ENCODE measurements at places on chromosomes 4 and X. TPM values are rescaled to one million over a fixed set of nuclear protein-coding genes. Genes with fewer than 3 reads are reported as not detected.
A peak's percentile ranks its signal among the peaks of the same experiment; 100 is the strongest.

GRCh38 chr4:138035781-138036258 is 206.3 kb downstream of the SLC7A11 start:
- DNase-seq = no peak

- no peak for DNase-seq
Measured at GRCh38 chrX:29145316-29145715, 558.1 kb downstream of the IL1RAPL1 start.

DNA sequence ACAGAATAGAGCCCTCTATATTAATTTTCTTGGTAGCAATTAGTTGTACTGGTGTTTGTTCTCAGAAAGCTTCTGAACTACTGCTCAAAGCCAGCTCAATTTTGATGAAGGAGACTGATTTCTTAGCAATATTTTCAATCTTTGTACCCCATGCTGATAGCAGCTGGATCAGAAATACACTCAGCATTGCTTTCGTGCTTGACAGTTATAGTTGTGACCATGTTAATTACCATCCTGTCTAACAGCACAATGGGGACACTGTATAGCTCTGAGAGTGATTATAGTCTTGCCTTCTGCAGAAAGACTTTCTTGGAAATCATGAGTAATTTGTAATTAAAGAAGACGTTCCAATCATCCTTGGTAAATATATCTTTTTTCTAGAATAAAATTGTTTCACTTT is 79.7 kb upstream of the GNPDA2 start:
- no peak for DNase-seq

DNA sequence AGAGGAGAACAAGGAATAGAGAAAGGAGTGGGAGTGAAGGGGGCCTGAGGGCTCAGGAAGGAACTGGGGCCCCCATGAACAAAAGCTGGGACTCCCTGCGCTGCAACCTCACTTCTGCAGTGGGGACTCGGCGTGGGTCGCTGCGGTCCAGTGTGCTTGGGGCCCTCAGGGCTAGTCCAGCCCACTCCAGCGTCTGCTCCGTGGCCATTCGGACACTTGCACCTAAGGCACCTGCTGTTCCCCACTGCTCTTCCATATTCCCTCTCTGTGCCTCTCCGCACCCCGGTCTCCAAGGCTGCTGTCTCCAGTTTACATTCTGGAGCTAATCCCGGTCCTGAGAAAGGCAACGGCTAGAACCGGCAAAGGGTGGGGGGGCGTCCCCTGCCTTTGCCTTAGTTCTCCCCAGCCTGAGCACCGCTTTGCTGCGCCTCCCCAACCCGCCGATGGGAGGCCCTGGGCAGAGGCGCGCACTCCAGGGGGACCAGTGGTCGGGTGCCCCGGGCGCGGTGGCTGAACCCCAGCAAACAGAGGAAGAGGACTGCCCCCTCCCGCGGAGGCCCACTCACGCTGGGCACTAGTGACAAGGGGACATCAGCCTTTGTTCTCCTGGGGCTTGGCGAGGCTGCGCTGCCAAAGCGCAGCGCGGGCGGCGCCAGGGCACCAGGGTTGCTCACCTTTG is 327.7 kb upstream of the F9 start:
- DNase-seq = peak; percentile 83

GRCh38 chr4:186939766-186940165 is 216.1 kb upstream of the FAT1 start:
- DNase-seq = no peak

DNA sequence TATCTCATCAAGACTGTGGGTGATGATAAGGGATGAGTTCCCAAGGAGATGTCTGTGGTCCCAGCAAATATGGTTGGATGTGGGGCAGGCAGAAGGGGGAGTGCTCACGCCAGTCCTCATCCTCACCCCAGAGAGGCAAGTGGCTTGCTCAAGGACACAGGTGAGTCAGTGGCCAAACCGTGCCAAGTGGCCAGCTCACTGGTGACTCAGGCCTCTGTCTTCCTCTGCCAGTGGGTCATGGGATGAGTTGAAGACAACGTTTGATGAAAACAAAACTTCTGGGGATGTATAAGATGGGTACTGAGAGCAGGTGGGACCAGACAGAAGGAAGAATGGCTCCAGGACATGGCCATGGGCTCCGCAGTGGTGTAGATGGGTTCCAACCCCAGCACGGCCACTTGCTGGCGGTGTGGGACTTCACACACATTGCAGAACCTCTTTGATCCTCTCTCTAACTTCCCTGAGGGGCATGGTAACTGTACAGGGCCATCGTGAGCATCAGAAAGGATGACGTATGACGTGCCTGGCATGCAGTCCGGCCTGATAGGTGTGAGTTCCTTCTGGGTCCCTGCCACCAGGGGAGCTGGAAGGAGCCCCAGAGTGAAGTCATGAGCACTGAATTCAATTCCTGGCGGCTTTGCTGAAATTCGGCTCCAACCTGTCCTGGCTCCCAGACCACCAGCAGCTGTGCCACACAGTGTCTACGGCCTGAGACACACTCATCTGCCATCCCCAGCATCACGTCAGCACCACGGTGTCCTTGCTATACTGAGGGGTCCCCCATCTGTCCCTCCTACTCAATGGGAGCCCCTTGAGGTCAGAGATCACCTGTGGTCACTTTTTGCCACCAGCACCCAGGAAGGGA is 41.3 kb upstream of the GPR78 start:
- DNase-seq = peak; percentile 51

DNA sequence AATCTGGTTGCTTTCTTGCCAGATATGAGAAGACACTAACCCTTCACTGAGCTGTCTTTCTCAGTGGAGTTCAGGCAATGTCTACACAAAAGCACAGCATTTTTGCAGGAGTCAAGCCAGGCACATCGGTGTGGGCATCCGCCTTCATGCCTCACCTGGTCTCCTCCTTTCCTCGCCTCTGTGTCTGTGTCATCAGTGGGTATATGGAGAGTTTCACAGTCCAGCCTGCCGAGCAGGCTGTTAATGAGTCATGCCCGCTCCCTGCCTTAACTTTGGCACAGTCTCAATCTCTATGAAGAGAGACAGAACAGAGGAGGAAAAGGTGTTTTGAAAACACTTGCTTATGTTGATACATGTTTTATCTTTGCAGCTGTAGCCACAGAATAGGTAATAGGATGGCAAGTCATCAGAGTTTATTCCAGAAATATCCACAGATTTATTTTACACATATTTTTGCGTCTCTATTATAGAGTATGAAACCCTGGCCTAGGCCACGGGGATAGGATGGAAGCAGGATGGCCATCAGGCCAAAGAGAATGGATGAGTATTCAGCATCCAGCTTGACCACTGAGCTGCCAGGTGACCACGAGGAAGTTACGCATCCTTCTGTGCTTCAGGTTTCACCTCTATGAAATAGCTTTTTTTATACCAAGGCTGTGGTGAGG is 32.8 kb upstream of the MAML3 start:
- DNase-seq = no peak

GRCh38 chr4:14926368-14926767 is 75.9 kb upstream of the CPEB2 start:
- no peak for DNase-seq

DNA sequence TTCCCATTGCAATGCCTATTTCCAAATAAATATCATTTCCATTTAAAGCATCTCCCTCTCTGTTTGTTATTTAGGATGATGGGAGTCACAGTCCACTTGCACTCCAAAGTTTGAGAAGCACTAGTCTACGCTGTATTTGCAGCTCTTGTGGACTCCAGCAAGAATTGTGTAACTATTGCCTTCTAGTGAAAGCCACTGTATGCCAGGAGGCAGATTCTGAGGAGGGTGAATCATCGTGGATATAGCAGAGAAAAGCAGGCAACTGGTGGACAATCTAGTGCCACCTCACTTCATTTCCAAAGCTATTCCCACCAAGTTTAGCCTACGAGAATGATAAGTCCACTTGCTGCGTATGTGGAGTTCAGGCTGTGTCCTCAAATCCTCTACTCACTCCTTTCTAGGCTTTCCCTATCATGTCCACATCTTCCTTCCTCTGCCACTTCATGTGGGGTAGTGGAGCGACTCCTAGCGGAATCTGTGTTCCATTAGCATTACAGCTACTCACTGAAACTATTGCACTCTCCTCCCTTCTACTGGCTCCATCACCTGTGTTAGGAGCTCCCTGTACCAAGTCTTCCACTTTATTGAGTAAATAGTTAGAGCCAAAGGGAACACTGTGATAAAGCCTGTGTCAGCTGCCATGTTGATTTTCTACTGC is 501.8 kb upstream of the GALNT7 start:
- no peak for DNase-seq

GRCh38 chr4:187992971-187993370 is 2.6 kb upstream of the ZFP42 start:
- no peak for DNase-seq

- DNase-seq = no peak
Measured at GRCh38 chr4:37758226-37758625, 68.3 kb upstream of the PGM2 start.

GRCh38 chrX:136273986-136274385 is 22.8 kb upstream of the MAP7D3 start:
- no peak for DNase-seq

- no peak for DNase-seq
Measured at GRCh38 chr4:1693131-1693896, 9.2 kb upstream of the FAM53A start.

- DNase-seq = no peak
Measured at GRCh38 chrX:4710618-4711433, 997.4 kb upstream of the PRKX start.

DNA sequence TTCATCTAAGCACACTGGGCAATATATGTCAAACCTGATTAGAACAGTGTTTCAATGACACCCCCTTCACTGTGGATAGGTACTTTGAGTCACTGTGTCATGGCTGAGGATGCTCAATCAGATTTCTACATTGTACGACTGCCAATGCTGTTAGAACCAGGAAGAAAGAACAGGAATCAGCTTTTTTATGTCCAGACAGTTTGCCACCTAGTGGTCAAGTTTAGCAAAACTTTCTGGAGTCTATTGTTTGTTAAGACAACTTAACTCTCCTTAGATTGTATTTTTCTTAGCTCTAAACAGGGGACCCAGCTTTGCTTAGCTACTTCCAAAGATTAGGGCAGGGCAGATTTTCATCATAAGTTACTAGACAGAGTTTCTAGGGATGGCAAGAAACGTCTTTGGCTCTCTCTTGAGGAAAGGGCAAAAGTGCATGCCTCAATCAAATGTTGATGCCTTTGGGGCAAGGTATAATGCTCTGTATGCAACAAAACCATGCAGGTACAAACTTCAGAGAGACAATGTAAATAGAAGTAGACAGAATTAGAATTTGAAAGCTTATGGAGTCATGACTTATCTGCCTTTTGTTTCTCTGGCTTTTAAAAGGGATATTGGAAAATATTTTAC is 40.5 kb upstream of the BMP3 start:
- no peak for DNase-seq

DNA sequence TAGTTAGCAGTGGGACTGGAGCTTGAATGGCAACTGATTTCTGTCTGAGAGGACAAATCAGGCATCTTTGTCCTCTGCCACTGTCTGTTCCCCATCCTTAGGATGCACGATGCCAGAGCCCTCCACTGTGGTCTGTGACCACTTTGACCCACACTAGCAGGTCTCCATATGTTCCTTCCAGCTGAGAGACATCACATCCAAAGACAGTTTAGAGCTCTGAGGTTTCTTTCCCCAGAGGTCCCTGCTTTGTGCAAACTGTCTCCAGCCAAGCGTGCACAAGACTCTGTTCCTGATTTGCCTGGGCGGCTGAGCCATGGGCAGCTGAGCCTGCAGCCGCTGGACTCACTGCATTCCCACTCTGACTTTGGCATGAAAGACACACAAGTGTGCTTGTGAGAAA is 98.0 kb downstream of the PTTG2 start:
- DNase-seq = no peak

DNA sequence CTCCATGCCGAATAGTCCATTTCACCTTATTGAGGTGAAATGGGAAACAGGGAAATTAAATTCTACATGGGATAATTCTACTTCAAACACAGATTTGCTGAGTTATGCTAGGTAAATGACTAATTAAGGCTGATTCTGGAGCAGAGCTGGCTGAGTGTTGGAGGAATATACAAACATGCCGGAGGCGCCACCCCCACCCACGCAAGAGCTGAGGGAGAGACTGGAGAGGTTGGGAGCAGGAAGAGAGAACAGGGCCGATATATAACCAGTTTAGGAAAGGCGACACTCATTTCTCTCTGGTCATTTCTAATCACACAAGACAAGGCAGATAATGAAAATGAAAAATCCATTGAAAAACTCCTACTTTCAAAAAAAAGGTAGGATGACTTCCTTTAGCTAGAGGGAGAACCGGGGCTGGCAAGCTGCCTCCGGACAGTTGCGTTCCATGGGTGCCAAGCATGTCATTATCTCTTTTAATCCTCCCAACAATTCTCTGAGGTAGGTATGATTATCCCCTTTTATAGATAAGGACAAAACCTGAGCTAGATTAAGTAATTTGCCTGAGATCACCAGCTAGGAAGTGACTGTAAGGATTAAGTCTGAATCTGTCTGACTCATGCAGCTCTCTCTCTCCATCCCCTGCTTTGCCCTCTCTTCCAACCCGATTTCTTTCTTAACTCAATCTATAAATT is 27.6 kb upstream of the CFAP299 start:
- no peak for DNase-seq

DNA sequence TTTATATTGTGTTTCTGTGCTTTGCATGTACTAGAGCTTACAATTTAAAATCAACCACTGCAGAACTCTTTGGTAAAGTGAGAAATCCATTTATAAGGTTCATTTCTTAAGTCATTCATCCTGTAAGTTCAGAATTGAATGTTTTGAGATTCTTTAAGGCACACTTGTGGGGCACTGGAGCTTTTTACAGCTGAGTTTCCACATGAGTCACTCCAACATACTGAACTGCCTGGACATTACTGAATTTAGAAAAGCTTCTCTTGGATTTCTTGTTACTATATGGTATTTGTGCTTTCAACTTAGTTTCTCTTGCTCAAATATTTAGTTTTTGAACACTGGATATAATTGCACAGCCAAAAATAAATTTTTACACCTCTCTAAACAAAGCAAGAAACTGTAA is 226.3 kb downstream of the PACRGL start:
- DNase-seq = no peak

Gene REELD1
- not detected for total RNA-seq

Gene DGKK
- not detected for total RNA-seq

Gene SERTM2
- not detected for total RNA-seq

Gene KLHL34
- total RNA-seq = not detected

Gene NDUFC1
- 37.5 TPM for total RNA-seq

Gene SLC10A6
- total RNA-seq = not detected

Gene PNMA6A
- 0.97 TPM for total RNA-seq

Gene HPSE
- 0.38 TPM for total RNA-seq
